ENCODE measurements at places on chromosomes 16 and 17.

DNA sequence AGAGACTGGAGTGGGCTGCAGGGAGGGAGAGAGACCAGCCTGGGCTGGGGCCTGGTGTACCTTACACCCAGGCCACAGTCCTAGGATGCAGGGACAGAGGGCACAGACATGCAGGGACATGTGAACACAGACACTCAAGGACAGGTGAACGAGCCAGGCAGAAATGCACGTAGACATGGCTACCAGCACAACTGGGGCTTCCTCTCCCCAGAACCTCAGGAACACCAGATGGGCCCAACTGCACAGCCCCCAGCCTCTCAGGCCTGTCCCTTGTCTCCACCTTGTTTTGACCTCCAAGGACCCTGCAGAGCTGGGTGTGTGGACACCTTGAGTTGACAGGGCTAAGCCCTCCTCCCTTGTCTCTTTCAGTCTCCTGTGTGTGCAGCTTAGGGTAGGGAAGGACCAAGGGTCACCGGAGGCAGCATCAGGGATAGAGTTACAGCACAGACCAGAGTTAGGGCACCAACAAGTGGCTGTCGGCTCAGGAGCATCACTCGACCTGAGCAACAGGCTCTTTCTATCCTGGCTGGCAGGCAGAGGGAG lies 9.2 kb downstream of the SEZ6 start:
- no peak for DNase-seq

GRCh38 chr16:88754912-88755744 lies 29.9 kb downstream of the PIEZO1 start:
- DNase-seq, result peak; percentile 38

GRCh38 chr16:73010150-73010676 lies 37.7 kb downstream of the ZFHX3 start:
- DNase-seq, result no peak

- no peak for DNase-seq
Observed at GRCh38 chr17:58086953-58087352, 3.7 kb downstream of the DYNLL2 start.

DNA sequence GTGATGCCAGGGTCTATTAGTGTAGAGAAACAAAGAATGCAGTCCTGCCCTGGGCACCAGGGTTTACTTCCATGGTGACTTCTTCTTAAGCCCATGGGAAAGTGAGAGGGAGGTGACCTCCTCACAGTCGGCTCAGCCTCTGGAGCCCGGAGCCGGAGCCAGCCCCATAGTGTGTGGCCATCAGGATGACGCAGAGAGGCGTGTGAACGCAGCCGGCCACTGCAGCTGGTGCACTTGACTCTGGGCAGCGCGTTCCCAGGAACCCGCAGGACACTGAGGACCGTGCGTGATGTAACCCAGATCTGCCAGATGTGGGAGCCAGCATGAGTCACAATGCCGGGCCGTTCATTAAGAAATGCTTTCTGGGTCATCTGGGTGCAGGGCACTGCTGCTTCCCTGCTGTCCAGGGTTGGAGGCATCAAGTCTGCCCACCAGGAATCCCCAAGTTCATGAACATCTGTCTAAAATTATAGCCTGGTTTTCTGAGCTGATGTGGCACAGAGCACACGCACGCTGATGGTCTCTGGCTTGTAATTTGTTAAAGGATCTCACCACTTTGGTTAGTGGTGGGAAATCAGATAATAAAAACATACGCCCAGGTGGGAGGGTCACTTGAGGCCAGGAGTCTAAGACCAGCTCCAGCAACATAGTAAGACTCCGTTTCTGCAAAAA lies 114.1 kb downstream of the PITPNC1 start:
- peak; percentile 98 for DNase-seq

GRCh38 chr17:43915559-43915958 lies 8.2 kb upstream of the MPP2 start:
- no peak for DNase-seq

DNA sequence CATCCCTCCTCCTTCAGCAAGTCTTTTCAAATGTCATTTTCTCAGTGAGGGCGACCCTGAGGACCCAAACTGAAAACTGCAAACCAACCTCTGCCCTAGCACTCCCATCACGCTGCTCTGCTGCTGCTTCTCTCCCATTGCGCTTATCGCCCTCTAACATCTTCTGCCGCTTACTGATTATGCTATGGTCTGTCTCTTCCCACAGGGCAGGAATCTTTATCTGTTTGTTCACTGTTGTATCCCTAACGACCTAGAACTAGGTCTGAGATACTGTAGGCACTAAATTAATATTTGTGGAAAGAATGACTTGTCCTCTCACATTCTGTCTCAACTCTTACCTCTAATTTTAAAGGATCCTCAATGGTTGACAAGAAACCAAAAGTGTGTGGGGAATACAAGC lies 12.5 kb downstream of the ZSCAN32 start:
- DNase-seq, result no peak

DNA sequence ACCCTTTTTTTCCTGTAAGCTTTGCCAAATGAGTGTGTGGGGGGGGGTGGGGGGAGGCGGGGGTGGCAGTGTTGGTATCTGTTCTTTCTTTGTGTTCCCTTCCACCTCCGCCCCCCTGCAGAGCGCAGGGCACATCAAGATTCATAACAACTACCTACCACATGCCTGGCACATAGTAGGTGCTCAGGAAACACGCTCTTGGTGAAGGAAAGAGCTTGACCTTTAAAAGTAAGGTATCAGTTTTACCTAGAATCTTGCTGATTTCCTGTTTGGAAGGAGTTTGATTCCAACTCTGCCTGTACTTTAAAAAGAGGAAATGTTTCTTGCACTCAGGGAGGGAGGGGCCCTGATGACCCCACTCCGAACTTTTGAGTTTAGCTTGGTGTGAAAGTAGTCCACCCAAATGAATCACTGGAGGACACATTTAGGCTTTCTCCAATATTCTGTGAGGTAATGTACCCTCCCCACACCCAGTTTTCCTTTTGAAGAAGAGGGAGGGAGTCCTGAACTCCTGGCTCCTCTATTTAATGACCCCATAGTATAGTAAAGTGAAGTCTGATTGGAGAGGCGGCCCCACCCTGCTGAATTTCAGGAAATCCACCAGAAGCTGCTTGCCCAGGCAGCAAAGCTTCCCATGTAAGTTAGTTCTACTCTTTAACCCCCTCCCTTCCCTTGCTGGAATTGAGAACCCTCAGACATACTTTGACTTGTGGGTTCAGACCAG lies 560 bp upstream of the FAM20A start:
- DNase-seq, result no peak

DNA sequence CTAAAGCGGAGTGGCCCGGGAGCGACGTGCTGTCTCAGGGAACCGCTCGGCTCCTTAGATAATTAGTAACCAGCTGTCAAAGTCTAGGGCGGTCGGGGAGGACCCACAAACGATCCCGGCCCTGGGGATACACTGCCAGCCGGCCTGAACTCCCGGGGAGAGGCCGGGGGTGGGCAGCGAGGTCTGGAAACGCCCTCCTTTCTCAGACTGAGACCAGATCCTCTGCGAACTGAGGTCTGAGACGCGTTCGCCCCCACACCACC lies 1.3 kb downstream of the HNF1B start:
- no peak for DNase-seq

GRCh38 chr17:47218896-47219430 lies 9.8 kb downstream of the MYL4 start:
- DNase-seq, result no peak

- DNase-seq, result peak; percentile 93
Observed at GRCh38 chr16:28181515-28181914, 30.2 kb downstream of the XPO6 start.

GRCh38 chr16:14472357-14472756 lies 157.7 kb downstream of the PARN start:
- DNase-seq, result no peak

- no peak for DNase-seq
Observed at GRCh38 chr17:37133136-37133535, 184.4 kb downstream of the AATF start.

DNA sequence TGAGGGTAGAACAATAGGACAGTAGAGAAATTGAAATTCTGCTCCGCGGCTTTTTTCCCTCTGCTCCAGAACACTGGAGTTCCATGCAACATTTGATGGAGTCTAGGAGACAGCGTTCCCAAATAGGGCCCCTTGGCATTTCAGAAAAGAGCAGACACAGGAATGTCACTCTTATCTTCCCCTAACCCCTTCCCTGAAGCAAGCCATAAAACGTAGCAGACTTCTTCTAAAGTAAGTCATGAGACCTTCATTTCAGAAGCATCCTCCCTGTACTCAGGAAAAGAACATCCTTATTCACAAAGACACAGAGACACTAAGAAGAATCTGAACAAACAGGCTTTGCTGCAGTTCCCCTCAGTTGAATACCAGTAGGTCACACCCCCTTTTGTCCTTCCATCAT lies 296.1 kb upstream of the SOX9 start:
- DNase-seq, result no peak

GRCh38 chr16:75267631-75268264 lies 16.3 kb upstream of the BCAR1 start:
- peak; percentile 28 for DNase-seq

- no peak for DNase-seq
Observed at GRCh38 chr17:39483506-39483905, 22.2 kb downstream of the CDK12 start.

DNA sequence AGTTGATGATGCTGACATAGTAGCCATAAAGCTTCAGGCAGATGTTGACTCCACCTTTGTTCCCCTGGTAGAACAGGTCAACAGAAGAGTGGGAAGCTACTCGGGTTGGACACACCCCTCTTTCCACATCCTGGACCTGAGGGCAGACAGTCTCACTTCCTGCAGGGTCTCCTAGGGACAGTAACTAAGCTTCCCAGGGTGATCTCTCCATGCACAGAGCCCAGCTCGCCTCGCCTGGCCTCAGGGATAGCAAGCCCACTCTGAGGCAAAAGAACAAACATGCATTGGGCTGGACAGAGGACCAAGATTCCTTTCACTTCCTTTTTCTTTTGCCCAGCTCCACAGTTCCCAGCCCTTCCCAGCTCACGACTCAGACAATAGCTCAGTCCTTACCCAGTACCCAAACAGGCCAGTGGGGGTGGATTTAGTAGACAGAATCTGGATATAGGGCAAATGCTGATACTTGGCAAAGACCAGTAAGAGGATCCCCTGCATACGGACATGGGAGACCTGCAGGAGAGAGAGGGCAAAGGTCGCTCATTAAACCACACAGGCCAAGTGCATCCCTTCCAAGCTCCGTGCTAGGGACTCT lies 7.0 kb downstream of the INPP5K start:
- no peak for DNase-seq

DNA sequence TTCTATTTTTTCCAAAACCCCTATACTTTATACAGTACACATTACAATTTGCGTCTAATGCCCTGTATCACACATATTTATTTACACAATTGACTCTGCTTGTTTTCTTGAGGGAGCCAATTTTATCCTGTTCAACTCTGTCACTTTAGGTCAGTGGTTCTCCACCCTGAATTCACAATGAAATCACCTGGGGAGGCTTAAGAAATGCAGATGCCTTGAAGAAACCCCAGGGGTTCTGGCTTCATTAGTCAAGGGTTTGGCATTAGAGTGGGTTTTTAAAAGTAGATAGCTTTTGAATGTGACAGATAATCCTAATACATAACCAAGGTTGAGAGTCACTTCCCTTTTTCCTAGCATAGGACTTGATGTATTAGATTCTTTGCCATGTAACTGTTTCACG lies 398.6 kb upstream of the ERCC4 start:
- no peak for DNase-seq

DNA sequence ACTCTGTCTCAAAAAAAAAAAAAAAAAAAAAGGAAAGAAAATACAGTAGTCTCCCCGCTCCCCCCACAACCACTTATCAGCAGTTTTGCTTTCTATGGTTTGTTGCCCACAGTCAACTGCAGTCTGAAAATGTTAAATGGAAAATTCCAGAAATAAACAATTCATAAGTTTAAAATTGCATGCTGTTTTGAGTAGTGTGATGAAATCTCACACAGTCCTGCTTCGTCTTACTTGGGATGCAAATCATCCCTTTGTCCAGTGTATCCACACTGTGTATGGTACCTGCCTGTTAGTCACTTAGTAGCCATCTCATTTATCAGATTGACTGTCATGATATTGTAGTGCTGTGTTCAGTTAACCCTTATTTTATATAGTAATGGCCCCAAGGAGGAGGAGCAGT lies 41.5 kb downstream of the NF1 start:
- no peak for DNase-seq

- DNase-seq, result peak; percentile 44
Observed at GRCh38 chr17:81002409-81003361, 11.0 kb downstream of the CHMP6 start.

DNA sequence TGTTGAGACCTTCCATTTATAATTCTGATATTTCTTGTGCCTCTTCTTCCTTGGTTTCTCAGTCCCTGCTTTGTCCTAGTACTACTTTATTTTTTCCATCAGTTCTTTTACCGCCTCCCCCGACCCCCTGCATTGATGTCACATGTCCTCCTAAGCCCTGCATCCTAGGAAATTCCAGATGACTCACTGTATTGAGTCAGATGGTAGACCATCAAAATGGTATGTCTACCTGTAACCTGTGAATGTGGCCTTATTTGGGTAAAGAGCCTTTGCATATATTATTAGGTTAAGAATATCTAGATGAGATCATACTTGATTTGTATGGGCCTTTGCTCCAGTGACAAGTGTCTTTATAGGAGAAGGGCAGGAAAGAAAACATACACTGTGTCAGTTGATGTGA lies 515.3 kb upstream of the CA10 start:
- DNase-seq, result no peak

DNA sequence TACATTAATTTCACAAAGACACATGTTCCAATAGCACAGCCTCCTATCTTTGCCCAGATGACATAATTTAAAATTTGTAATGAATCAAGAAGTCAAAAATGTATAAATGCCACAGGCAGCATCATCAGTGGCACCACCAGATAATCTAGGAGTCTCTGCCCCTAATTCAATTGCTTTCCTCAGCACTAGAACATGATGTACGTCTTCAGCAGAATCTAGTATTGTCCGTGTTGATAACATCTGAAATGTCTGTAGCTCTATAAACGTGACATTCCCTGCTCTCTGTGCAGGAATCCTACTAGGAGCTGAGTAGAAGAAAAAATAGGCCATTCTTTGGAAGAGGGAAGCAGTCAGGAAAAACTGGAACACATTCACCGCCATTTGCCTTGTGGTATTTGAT lies 21.4 kb upstream of the SLC38A8 start:
- no peak for DNase-seq

GRCh38 chr17:17254036-17254435 lies 17.1 kb upstream of the FLCN start:
- DNase-seq, result no peak

DNA sequence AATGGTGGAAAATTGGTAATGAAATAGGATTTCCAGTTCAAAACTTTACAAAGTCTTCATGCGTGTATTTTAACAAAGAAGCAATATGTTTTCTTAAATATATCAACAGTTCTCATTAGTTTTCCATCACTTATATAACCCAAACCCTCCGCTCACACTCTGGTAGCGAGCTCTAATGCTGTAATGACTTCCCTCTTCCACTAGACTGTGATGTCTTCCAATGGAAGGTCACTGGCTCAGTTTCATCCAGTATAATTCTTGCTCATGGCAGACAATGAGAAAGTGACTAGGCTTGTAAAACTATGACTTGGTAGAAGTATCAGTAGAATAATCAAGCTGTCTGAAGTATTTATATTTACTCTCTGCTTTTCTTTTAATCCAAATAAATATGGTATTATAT lies 32.8 kb downstream of the NETO2 start:
- DNase-seq, result no peak

- no peak for DNase-seq
Observed at GRCh38 chr17:1183171-1183873, 3.5 kb upstream of the ABR start.
